ENCODE measurements at places on chromosomes 1 and 21.

- no peak for DNase-seq
Observed at GRCh38 chr1:231428377-231428776, 6.3 kb upstream of the EGLN1 start.

GRCh38 chr1:109821831-109822745 lies 58.4 kb upstream of the EPS8L3 start:
- no peak for DNase-seq

- no peak for DNase-seq
Observed at GRCh38 chr1:210600421-210601159, 271.9 kb downstream of the HHAT start.

GRCh38 chr1:156694690-156694962 lies 10.8 kb downstream of the CRABP2 start:
- no peak for DNase-seq

GRCh38 chr1:166876540-166876838 lies 425 bp upstream of the TADA1 start:
- DNase-seq = no peak

GRCh38 chr1:24925082-24925779 lies 4.8 kb downstream of the RUNX3 start:
- no peak for DNase-seq

GRCh38 chr1:18922319-18922726 lies 20.0 kb upstream of the ALDH4A1 start:
- DNase-seq = peak; percentile 33

GRCh38 chr1:236391008-236391407 lies 3.1 kb upstream of the EDARADD start:
- no peak for DNase-seq

DNA sequence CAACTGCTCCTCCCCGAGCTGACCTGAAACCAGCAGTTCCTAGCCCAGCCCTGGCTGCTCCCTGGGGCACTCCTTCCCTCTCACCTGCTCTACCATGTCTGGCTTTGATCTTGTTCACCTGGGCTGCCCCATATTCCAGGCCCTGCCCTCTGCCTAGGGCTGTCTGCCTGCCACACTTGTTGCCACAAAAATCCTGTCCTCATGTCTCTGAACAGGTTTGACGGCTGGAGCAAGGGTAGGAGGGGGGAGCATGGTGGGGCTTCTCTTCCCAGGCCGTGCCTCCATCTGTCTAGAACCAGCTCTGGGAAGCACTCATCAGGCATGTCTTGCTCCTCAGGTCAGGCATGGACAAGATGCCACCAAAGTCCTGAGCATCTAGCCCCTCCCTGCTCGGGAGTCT lies 44.3 kb upstream of the WNT2B start:
- DNase-seq = no peak

DNA sequence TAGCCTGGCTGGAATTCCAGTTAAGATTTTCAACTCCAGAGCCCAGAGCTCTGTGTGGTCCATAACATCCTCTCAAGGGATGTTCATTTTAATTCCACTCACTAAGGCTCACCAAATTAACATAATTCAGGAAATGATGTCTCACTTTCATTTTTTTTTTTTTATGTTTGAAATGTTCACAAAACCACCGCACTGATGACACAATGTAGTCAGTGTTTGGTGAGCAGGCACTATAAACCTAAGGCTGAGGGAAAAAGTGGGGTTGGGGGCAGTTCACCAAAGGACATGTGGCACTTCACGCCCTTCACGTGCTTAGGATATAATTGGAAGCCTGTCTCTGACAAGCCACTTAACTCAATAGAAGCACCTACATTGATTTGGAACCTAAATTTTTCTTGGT lies 177.3 kb upstream of the CAMK1G start:
- DNase-seq = no peak

DNA sequence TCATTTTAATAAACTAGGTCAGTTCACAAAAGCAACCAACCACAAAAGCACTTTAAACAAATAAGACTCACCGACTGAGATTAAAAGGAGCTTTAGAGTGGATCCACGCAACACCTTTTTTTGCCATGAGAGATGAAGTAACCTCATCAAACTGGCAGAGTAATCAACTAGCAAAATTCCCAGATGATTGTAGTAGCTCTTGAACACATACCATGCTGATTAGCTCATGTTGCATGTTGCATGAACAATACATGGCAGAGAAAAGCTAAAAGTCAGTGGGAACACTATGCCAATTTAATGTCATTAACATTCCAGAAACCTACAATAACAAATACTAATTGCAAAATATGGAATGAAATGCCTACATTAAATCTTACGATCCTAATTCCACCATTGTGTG lies 4.1 kb downstream of the WARS2 start:
- no peak for DNase-seq

DNA sequence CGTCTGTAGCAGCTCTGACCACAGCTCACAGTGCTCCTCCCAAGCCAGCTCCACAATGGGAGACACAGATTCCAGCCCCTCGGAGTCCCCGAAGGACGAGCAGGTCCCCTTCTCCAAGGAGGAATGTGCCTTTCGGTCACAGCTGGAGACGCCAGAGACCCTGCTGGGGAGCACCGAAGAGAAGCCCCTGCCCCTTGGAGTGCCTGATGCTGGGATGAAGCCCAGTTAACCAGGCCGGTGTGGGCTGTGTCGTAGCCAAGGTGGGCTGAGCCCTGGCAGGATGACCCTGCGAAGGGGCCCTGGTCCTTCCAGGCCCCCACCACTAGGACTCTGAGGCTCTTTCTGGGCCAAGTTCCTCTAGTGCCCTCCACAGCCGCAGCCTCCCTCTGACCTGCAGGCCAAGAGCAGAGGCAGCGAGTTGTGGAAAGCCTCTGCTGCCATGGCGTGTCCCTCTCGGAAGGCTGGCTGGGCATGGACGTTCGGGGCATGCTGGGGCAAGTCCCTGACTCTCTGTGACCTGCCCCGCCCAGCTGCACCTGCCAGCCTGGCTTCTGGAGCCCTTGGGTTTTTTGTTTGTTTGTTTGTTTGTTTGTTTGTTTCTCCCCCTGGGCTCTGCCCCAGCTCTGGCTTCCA lies 22.9 kb upstream of the VPS13D start:
- DNase-seq = no peak

- DNase-seq = no peak
Observed at GRCh38 chr1:216390956-216391355, 32.3 kb downstream of the USH2A start.

GRCh38 chr1:203454986-203455471 lies 20.6 kb upstream of the PRELP start:
- no peak for DNase-seq

DNA sequence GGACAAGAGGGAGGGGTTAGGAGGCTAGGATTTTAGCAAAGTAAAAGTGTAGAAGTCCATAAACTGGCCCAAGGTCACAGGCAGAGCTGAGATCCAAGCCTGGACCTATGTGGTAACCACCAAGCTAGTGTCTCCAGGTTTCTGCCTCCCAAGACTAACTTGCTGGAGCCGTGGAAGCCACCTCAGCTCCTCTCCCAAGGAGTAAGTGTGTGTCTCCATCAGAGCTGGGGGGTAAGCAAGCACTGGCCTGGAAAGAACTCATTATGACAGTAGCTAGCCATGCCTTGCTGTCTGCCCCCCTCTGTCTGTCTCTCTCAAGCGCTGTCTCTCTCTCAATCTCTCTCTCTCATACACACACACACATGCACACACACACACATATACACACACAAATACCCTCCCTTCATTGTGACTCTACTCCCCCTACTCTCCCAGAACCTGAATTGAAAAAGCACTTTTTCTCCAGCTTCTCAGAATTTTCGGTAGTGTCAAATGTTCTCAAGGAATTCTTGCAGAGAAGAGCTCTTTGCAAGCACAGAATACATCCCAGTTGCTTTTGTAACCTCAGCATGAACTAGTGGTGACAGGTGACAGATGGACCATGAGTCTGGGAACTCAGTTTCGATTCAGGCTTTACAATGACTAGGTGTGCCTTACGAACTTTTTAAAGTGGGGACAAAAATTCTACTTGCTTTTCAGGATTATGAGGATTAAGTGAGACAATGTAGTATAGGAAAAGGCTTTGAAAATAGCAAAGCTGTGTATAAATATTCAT lies 238.0 kb upstream of the FGGY start:
- DNase-seq = no peak

DNA sequence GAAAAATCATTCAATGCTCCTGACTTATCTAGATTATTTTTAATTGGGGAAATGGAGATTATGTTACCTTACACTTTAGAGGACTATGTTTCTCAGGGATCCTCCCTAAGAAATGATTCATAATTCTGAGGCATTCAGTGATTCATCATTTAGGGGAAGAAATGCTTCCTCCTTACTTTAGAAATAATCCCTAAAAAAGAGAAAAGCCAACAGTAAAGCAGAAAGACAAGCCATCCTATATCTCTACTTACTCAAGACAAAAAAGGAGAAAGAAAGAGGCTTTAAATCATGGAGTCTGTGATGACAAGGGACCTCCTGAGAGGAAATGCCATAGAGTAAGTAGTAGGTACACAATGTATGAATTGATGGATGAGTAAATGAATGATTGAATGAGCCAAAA lies 137.0 kb downstream of the BRINP2 start:
- DNase-seq = no peak

DNA sequence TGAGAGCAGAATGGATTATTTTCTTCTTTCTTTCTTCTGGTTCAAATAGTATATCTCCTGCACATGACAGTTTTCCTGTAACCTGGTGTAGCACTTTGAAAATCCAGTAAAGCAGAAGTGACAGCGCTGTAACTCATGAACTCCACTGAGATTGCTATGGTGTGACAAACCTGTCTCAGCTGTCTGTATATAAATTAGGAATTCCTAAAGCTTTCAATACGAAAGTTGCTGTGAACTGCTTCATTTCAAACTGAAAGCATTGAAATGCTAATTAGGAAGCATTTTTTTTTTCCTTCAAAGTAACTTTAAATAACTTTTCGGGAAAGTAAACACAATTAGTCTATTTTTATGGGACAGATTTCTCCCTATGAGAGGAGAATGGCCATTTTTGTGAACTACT lies 646.9 kb upstream of the ZP4 start:
- no peak for DNase-seq

- no peak for DNase-seq
Observed at GRCh38 chr1:117176579-117176978, 34.1 kb downstream of the VTCN1 start.

GRCh38 chr1:86774305-86775295 lies 70.2 kb downstream of the SH3GLB1 start:
- peak; percentile 78 for DNase-seq

GRCh38 chr1:48875552-48876329 lies 99.0 kb upstream of the BEND5 start:
- no peak for DNase-seq

DNA sequence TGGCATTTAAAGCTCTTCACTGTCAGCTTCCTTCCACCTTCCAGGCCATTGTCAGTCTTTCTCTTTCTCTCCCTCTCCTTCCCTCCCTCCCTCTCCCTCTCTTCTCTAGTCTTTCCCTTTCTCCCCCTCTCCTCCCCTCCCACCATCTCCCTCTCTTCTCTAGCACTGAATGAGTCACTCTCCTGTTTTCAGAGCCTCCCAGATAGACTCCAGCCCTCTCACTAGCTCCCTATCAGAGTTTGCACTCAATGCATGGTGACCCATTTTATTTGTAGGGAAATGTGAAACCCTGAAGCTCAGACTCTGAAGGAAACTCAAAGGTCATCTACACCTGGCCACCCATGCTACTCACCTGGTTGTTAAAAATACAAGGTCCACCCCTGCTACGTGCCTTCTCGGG lies 4.4 kb upstream of the MATN1 start:
- DNase-seq = no peak

GRCh38 chr1:199149591-199149990 lies 510.8 kb downstream of the PTPRC start:
- DNase-seq = no peak

GRCh38 chr1:94783342-94784189 lies 36.6 kb upstream of the SLC44A3 start:
- DNase-seq = peak; percentile 50

- no peak for DNase-seq
Observed at GRCh38 chr21:33854604-33855003, 61.0 kb downstream of the ATP5PO start.

DNA sequence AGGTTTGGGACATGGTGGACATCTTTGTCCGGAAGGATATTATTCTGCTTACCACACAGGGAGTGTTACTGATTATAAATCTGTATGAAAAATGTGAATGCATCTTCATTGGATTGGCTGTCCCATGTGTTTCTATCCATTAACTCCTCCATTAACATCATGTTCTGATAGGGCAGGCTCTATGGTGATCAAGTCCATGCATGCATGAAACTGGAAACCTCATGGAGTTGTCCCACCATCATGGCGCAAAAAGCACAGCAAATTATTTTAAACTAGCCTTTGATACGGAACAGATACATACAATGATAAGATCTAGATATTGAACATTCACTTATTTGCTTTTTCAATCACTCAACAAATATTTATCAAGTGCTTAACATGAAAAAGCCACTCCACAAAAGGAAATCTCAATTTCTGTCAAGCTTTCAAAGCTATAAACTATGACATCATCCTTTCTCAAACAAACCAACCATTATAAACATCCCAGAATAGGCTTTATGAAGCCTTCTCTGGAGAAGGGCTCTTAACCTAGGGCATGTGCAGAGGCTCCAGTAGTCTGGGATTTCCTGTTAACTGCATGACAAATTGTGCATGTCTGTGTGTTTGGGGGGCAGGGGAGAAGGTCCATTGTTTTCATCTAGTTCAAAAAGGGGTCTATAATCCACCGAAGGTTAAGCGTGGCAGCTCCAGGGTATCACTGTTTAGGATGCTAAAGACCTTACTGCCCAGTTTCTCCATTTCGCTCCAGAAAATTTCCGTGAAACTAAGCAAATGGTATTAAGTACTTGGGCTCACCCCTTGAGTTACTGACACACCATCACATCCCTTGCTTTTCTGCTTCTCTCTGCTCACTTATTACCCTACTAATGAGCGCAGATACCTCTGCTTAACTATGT lies 46.1 kb downstream of the ADAMTS1 start:
- DNase-seq = no peak

DNA sequence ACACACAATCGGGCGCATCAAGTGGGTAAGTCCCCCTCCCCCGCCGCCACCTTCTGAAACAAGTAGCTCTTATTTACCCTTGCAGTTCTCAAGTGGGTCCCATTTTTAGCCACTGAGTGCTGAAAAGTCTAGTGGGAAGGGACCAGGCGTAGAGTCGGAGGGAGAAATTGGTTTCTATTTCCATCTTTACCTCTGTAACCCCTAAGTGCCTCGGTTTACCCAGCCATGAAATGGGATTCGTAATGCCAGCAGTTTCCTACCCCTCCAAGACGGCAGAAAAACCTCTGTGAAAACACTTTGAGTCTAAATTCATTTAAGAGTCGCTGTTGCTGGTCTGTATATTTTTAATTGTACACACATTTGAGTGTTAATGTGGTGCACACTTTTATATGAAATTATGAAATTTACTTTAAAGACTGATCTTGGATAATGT lies 928 bp downstream of the TLCD4 start:
- DNase-seq = no peak
